ENCODE measurements at places on chromosomes 13 and 19.

GRCh38 chr13:50425772-50426171 lies 410.5 kb downstream of the KCNRG start:
- no peak for DNase-seq

GRCh38 chr13:25286308-25286968 lies 850 bp downstream of the MTMR6 start:
- DNase-seq = peak; percentile 38

DNA sequence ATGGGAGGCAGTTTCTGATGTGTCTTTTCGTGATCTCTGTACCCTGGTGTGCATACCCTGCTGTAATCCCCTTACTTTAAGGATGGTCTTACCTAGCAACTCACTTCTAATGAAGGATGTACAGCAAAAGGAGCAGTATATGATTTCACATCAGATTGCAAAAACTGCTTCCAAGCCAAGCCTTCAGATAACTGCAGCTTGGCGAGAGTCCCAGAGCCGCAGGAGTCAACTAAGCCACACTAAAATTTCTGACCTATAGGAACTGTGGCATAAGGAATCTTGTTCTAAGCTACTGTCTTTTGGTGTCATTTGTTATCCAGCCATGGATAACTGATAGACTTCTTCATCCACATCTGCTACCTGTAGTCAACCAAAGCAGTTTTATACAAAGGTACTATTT lies 496.7 kb downstream of the GPC6 start:
- no peak for DNase-seq

GRCh38 chr13:71477735-71478134 lies 389.3 kb downstream of the DACH1 start:
- no peak for DNase-seq

DNA sequence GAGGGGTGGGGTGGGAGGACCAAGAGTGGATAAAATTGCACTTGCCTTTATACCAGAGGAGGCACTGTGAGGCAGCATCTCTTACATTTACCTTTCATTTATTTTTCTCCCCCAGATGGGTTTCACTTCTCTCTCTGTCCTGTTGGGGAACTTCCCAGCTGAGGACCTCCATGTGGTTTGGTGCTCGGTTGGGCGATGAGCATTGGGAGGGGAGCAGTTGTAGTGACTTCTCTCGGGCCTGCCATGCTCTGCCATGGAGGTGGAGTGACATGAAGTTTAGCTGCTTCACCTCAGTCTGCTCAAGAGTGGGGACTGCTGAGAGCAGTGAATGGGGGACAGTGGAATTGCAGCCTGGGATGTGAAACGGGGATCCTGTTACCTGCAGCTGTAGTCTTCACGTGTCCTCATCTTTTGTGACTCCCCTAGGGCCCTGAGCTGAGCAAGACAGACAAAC lies 23.1 kb upstream of the CXCL17 start:
- no peak for DNase-seq

GRCh38 chr13:101942535-101943157 lies 459.2 kb downstream of the FGF14 start:
- DNase-seq = no peak

DNA sequence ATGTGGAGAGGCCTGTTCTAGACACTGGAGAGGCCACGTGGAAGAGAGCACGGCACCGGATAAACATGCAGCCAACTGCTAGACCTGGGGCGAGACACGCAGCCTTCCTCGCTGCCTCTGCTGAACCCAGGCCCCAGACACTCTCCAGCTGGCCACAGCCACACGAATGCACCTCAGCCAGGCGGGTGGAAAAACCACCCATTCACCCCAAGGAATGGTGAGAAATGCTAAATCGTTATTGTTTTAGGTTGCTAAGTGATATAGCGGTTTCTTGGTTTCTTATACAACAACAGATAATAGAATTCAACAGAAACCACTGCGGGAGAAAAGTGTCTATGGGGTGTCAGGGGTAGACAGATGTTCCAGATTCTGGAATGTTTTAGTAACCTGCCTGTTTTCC lies 52.5 kb downstream of the STK24 start:
- no peak for DNase-seq

GRCh38 chr19:5706876-5707573 lies 12.9 kb downstream of the LONP1 start:
- no peak for DNase-seq

GRCh38 chr13:51240958-51241357 lies 18.8 kb downstream of the FAM124A start:
- DNase-seq = no peak

DNA sequence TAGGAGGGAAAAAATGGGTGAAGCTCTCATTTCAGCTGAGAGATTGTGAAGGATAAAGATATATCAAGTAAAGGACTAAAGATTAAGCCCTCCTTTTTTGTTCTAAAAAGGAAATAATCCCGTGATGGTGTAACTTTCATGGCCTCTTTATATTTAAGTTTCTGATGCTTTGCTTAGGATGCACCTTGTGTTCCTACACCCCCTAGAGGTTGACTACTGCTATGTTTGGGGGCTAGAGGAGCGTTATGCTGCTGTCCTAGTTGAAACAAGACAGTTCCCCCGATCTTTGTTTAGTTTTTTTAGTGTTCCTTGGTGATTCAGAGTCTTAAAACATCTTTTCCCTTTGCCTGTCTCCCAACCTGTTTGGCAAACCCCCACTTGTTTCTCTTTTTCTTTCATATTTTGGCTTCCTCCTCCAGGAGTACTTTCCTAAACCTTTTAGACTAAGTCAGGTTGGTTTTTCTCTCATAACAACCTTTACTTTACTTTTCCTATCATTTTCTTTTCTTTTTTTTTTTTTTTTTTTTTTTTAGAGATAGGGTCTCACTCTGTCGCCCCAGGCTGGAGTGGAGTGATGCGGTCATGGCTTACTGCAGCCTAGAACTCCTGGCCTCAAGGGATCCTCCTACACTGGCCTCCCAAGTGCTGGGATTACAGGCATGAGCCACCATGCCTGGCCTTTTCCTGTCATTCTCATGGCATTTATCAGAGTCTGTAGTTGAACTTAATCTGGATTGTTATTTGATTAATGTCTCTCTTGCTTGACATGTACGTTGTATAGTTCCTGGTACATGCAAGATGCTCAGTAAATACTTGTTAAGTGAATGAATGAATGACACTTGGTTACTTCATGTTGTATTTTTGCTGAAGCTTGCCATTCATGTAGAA lies 2.8 kb downstream of the UBA2 start:
- DNase-seq = no peak

GRCh38 chr19:18672606-18673337 lies 10.7 kb upstream of the CRTC1 start:
- no peak for DNase-seq

DNA sequence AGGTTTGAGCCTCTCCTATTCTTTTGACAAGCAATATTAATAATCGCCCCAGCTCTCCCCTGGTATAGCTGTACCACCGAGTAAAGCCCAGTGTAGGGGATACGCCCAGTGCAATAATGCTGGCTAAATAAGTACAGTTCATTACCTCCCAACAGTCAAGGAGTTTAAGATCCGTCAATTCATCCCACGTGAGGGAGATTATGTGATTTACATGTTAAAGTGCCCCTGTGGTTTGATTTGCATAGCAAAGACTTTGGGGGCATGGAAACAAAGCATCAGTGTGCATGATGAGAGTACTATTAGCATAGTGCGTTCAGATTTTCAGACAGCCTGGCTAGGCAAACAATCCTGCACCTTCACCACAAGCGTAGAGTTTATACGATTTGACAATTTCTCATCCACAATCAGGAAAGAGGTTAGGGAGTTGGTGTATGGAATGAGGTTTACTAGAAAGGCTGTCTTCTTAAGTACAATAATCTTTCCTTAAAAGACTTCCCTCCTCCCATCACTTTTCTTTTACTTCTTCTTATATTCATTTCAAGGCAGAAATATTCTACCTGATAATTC lies 754.0 kb downstream of the DIAPH3 start:
- no peak for DNase-seq

- peak; percentile 99 for DNase-seq
These were observed at the start of gene MED26 for GRCh38 chr19:16628183-16628983. TSS of gene MED26 (minus strand) at chr19:16628204. CDS start at chr19:16627943, 261 bp downstream.

DNA sequence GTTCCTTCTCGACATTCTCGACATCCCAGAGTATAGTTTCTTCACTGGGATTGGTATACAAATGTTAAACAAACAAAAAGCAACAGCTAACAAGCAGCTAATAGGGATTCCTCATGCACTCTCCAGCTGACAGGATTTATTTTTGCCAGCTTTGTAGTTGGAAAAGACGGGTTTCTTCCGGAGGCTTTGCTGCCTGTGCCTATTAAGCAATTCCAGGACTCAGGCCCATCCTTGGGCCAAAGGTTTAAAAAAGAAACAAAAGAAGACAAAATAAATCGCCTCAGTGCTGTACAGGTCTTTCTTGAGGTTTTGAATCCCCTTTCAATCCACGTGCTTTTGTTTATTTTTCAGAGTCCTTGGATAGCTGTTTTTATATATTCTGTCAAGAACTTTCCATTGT lies 1414.5 kb upstream of the PCDH9 start:
- DNase-seq = no peak

GRCh38 chr19:50173127-50173526 lies 10.0 kb upstream of the IZUMO2 start:
- no peak for DNase-seq

GRCh38 chr19:43784981-43785808 lies 4.4 kb upstream of the KCNN4 start:
- peak; percentile 75 for DNase-seq

DNA sequence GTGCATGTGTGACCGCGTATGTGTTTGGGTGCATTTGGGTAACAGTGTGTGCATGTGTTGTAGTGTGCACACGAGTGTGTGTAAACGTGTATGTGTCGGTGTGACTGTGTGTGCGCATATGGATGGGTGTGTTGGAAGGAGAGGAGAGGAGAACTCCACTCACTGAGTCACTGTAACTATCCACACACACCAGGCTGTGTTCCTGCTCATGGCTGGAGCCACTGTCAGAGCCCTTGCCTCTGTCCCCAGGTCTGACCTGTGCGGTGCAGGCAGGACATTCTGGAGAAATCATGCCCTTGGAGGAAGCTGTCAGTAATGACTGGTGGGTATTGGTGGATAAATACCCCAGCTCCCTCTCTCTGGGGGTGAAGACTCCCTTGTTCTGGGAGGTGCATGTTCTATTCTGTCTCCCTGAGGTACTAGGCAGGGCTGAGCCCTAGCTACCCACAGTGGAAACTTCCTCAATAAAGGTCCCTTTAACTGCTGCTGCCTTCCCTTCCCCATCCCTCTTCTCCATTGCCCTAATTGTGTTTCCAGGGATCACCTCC lies 48.4 kb downstream of the CYP4F22 start:
- DNase-seq = no peak

- DNase-seq = no peak
These were observed 56.6 kb upstream of the RANBP3 start for GRCh38 chr19:6034512-6034911.

DNA sequence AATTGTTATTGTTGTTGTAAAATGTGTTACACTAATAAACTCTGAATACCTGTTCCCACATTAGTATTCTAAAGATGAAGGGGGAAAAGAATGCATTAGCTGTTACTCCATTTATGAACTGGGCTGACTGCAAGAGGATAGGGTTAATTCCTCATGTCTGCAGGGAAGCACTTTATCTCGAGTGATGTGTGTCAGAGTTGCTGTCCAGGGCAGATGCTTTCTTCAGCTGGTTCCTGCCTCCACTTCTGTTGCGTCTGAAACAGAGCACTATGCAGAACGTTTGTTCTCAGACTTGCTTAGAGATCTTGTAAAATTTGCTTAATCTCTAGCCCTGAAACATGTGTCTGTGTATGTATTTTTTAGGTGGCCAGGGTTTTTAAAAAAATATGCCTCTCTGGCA lies 318.8 kb downstream of the SPRY2 start:
- DNase-seq = no peak

GRCh38 chr13:99275093-99275469 lies 16.9 kb upstream of the GPR18 start:
- DNase-seq = no peak

DNA sequence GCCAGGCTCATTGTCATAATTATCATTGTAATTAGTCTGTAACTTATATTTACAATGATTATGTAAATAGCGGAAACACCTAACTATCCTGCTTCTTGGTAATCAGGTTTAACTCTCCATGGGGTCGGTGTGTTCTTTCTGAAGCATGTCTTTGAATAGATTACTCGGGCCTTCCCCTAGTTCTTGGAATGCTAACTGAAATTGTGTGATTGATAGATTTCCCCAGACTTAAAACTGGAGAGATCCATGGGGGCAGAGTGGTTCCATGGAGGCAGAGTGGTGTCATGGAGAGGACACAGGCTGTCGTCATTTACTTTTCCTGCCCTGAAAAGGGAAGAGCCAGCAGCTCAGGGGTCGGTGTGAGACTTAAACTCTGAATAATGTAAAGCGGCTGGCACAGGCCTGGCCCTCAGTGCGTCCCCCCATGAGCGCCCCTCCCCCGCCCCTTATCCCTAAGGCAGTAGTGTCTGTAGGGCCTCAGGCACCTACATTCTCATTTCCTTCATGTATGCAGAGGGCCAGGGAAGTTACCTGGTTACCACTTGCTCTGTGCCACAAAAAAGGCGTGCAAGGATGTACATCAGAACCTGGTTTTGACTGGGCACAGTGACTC lies 225.1 kb downstream of the TM9SF2 start:
- no peak for DNase-seq

DNA sequence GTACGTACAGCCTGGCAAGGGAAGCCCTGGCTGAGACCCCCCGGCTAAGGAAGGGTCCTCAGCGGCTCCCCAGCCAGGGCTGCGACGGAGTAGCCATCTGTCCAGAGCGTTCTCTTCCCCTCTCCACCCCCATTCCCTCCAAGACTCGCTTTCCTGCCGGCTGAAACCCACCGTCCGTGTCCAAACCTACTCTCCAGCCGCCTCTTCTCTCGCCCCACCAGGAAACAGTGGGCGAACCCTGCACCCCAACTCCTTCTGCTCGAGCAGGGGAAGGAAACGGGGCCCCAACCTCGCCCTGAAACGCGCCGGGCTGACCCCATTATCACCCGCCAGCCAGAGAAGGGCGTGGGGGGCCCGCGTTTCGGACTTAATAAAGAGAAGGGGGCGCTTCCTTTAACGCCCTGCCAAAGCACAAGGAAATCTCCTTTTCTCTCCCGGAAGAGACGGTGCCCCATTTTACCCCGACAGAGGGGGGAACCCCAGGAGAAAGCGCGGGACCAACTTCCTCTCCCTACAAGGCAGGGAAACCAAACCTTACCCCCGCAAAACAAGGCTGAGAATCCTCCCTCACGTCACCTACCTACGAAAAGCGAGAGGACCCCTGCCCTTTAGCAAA lies 2.5 kb downstream of the ZC3H4 start:
- peak; percentile 12 for DNase-seq

DNA sequence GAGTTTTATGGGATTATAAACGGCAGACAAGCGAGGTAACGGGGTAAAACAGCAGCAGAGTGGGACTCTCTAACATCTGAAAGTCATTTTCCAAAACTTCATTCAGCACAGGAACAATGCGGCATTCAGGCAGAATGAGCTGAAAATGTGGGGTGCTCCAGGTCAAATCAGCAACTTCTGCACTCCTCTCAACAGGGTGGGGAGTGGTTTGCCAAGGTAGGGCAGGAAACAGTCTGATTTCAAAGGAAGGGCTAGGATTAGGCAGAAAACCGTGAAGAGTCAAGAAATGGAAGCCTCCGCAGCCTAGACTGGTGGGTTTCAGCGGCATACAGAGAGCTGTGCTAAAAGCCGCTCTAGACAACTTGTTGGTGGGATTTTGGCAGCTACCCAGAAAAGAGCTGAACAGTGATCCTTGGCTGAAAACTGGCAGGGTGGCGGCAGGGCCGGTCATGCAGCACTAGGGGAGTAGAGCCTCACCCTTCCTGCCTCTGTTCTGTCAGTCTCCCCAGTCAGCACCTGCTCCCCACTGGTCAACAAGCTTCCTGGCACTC lies 154.2 kb upstream of the KLF12 start:
- no peak for DNase-seq

Data from frontal cortex (tissue), 4 donors.